Activated CD4-positive, CD25-positive, alpha-beta regulatory T cell (primary cell): ENCODE measurements at places on chromosomes 3 and 15.

GRCh38 chr3:69684309-69684961 lies 54.8 kb upstream of the MITF start:
- no peak for DNase-seq

DNA sequence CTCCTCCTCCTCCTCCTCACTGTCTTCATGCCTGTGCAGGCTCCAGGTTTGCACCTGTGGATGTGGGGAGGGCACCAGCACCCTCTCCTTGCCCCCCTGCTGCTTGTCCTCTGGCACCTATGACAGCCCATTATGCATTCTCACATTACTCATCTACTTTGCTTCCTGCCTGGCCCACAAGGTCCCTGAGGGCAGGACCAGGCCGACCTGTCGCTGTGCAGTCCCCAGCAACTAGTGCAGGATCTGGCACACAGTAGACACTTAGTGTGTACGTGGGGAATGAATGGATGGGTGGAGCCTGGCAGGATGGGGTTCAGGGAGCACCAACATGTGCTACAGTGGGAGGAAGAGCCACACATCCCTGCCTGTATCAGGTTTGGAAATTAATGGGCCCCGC lies 58.3 kb upstream of the TMEM115 start:
- no peak for DNase-seq

- no peak for DNase-seq
These were observed 172.6 kb upstream of the PDZRN3 start for GRCh38 chr3:73797311-73797710.

DNA sequence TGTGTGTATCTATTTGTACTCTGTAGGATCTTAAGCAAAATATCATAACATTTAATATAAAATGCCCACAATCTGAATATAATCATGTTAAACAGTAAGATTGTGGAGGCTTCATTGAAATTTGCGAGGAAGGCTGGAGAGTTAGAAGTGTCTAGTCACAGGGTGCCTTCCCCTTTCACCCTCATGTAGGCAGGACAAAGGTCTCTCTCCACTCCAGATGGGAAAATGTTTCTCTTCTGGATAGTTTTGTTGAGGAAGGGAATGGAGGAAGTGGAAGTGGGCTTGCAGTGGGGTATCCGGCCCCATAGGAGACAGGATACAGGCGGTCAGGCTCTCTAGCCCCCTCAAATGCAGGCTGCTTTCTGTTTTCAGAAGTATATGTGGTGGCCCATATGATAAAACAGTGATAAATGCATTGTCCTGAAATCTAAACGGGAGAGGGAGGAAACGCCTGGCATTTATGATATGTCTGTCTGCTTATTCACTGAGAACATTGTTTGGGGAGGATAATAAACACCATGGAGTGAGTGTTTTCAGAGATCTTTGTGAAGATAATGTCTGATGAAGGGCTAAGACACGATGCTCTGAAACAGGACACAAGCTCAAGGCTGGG lies 13.3 kb upstream of the MYZAP start:
- DNase-seq, result no peak

- DNase-seq, result no peak
These were observed 39.8 kb downstream of the ADAMTS17 start for GRCh38 chr15:100301910-100302431.

GRCh38 chr3:61073566-61074165 lies 177.6 kb downstream of the FHIT start:
- DNase-seq, result no peak

- no peak for DNase-seq
These were observed 4.8 kb upstream of the TCF12 start for GRCh38 chr15:56913670-56914069.
